Cardiac muscle cell (in vitro differentiated cells and primary cell): ENCODE measurements at places on chromosomes 1 and 21.
A peak's percentile ranks its signal among the peaks of the same experiment; 100 is the strongest.

DNA sequence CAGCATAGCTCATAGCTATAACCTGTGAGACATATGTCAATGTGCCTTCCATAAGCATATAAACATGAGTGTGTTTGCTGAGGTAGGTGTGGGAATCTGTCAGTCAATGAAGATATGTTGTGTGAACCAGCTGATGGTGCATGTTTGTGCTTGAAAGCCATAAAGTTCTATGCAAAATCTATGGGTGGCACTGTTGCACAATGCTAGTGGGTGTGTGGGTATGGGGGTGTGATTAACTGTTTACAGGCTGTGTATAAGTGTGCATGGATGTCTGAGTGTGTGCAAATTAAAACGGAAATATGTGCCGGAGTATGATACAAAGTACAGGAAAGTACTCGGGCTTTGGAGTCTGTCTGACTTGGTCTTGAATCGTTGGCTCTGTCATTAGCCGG lies 1.0 kb upstream of the ATP2B4 start:
- peaks cover 29% of the 10 kb centered on the region for H3K4me1 ChIP-seq
- no peaks in the 10 kb centered on the region for H3K36me3 ChIP-seq
- H3K27ac ChIP-seq = no peak overlapping the region
- peak; percentile 65 for DNase-seq
- H3K27me3 ChIP-seq = no peaks in the 10 kb centered on the region

- H3K4me3 ChIP-seq = no peak overlapping the region
- H3K4me1 ChIP-seq = peaks cover 3% of the 10 kb centered on the region
- H3K27me3 ChIP-seq = no peaks in the 10 kb centered on the region
Measured at GRCh38 chr1:233394860-233395717, 67.6 kb downstream of the MAP3K21 start.

- no peaks in the 10 kb centered on the region for H3K27me3 ChIP-seq
- H3K4me3 ChIP-seq = no peak overlapping the region
- no peak for DNase-seq
- H3K27ac ChIP-seq = no peak overlapping the region
Measured at GRCh38 chr1:157315544-157315943, 177.3 kb upstream of the ETV3 start.

GRCh38 chr21:41059871-41060270 lies 108.1 kb upstream of the BACE2 start:
- no peak for DNase-seq
- H3K36me3 ChIP-seq = no peaks in the 10 kb centered on the region
- H3K4me1 ChIP-seq = no peaks in the 10 kb centered on the region
- H3K4me3 ChIP-seq = no peak overlapping the region
- H3K27ac ChIP-seq = no peak overlapping the region
- no peaks in the 10 kb centered on the region for H3K27me3 ChIP-seq

DNA sequence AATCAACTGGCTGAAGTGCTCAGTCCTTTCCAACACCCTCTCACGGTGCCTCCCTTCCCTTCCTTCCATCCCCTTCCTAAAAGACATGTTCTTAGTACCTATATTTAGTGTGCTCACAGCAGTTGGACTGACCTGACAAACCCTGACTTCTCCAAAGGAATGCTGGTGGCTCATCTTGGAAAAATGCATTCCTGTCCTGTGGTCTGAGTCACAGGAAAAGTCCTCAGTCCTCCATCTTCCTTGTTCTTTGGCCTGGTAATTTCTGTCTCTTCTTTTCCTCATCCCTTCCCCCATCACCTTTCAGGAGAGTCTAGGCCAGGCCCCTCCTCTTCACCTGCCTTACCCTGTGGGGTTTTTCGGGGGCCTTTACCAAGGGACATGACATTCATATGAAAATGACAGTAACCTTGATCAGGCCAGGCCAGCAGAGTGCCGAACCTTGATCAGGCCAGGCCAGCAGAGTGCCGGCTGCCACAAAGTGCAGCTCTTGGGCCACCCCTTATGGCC lies 7.2 kb downstream of the ATP1B1 start:
- peak; percentile 84 for DNase-seq
- H3K4me3 ChIP-seq = peak overlapping the region; percentile 4
- H3K36me3 ChIP-seq = peaks cover 78% of the 10 kb centered on the region
- peak overlapping the region; percentile 63 for H3K27ac ChIP-seq
- no peaks in the 10 kb centered on the region for H3K27me3 ChIP-seq
- peaks cover 70% of the 10 kb centered on the region for H3K4me1 ChIP-seq

- no peaks in the 10 kb centered on the region for H3K36me3 ChIP-seq
- H3K27ac ChIP-seq = no peak overlapping the region
- DNase-seq = peak; percentile 82
- H3K4me3 ChIP-seq = no peak overlapping the region
- no peaks in the 10 kb centered on the region for H3K27me3 ChIP-seq
- H3K4me1 ChIP-seq = no peaks in the 10 kb centered on the region
Measured at GRCh38 chr1:174682419-174683008, 234.8 kb downstream of the GPR52 start.

DNA sequence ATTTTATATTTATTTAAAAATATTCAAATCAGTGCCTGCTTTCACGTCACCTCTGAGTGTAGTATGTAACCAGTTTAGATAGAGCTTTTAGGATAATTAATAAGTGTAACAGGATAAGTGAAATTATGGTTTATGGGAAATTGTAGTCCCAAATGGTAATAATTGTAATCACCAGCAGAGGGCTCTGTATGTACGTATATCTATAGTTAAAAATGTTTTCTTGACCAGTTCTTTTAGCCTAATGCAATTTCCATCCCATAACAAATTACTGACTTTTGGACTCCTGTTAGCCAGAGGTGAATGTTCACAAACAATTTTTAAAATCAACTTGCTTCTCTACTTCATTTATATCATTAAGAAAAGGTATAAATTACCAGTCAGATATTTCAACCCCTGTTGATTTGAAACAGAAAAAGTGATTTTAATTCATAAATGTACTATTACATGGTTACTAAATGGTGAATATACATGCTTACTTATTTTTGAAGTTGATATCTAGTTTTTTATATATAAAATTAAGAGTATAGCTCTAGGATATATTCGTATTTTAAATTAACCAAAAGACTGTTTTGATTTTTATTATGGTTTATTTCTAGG lies 25.3 kb downstream of the SLC30A7 start:
- H3K4me1 ChIP-seq = no peaks in the 10 kb centered on the region
- H3K4me3 ChIP-seq = no peak overlapping the region
- H3K27ac ChIP-seq = no peak overlapping the region
- H3K27me3 ChIP-seq = no peaks in the 10 kb centered on the region

DNA sequence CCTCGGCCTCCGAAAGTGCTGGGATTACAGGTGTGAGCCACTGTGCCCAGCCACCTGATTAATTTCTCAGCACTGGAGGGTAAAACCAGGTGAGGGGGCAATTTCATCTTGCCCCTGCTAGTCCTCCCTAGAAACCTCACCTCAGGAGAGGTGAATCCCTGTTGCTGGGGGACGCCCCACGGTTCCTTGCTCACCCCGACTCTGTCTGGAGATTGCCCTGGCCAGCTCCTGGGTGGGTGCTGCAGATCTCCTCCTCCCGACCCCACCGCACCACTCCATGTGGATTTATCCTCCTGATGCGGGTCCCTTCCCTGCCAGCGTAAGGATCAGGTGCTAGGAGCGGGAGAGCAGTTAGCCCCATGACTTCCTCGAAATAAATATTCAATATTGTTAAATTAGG lies 34.9 kb downstream of the PDPN start:
- H3K4me3 ChIP-seq = no peak overlapping the region
- no peaks in the 10 kb centered on the region for H3K4me1 ChIP-seq
- no peaks in the 10 kb centered on the region for H3K27me3 ChIP-seq
- H3K36me3 ChIP-seq = no peaks in the 10 kb centered on the region
- no peak overlapping the region for H3K27ac ChIP-seq

DNA sequence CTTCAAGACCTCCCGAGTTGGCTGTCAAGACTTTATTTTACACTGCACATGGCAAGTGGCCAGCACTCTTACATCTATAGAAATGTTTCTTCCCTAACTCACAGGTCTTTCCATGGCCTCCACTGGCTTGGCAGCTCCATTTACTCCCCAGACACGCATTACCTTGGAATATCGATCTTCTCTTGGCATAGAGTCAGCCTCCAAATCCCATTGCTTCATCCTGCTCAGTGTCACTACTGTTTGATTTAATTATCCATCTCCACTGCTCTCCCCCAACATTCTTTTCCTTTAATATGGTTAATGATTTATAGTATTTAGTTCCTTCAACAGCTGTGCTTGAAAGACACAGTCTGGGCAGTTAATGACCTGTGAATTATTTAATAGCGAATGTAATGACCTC lies 241.2 kb upstream of the MAP1LC3C start:
- no peaks in the 10 kb centered on the region for H3K27me3 ChIP-seq
- H3K4me1 ChIP-seq = no peaks in the 10 kb centered on the region
- H3K27ac ChIP-seq = no peak overlapping the region
- H3K4me3 ChIP-seq = no peak overlapping the region
- no peak for DNase-seq

GRCh38 chr1:107000902-107001301 lies 55.6 kb upstream of the PRMT6 start:
- H3K27me3 ChIP-seq = no peaks in the 10 kb centered on the region
- H3K36me3 ChIP-seq = no peaks in the 10 kb centered on the region

DNA sequence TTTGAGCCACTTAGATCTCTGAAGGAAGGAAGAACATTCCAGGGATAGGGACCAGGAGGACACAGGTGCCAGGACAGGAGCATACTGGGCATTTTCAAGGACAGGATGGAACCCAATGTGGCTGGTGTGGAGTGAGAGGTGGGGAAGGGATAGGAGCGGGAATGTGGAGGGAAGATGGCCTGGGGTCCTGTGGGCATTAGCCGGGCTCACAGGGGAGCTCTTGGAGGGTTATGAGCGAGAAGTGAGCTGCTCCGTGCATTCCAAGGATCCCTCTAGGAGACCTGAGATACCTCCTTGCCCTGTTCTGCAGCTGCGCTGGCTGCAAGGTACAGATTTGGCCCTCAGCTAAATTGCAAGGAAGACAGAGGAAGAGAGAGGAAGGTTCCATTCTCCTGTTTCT lies 87.5 kb downstream of the IER5 start:
- H3K4me3 ChIP-seq = no peak overlapping the region
- no peak overlapping the region for H3K27ac ChIP-seq
- H3K4me1 ChIP-seq = peaks cover 13% of the 10 kb centered on the region
- no peaks in the 10 kb centered on the region for H3K36me3 ChIP-seq

GRCh38 chr1:177142791-177143271 lies 21.7 kb downstream of the ASTN1 start:
- DNase-seq = no peak
- no peak overlapping the region for H3K4me3 ChIP-seq
- H3K27me3 ChIP-seq = no peaks in the 10 kb centered on the region
- H3K4me1 ChIP-seq = peaks cover 36% of the 10 kb centered on the region
- H3K27ac ChIP-seq = no peak overlapping the region
- H3K36me3 ChIP-seq = no peaks in the 10 kb centered on the region

- no peak overlapping the region for H3K27ac ChIP-seq
- no peaks in the 10 kb centered on the region for H3K27me3 ChIP-seq
- DNase-seq = no peak
Measured at GRCh38 chr1:7422966-7423365, 348.1 kb upstream of the VAMP3 start.

- peak overlapping the region; percentile 56 for H3K27ac ChIP-seq
- peaks cover 6% of the 10 kb centered on the region for H3K36me3 ChIP-seq
- peak; percentile 80 for DNase-seq
- no peaks in the 10 kb centered on the region for H3K27me3 ChIP-seq
Measured at GRCh38 chr1:208101661-208102431, 142.3 kb downstream of the PLXNA2 start.

GRCh38 chr1:17553975-17554700 lies 14.6 kb downstream of the ARHGEF10L start:
- no peak overlapping the region for H3K27ac ChIP-seq
- H3K27me3 ChIP-seq = no peaks in the 10 kb centered on the region
- DNase-seq = peak; percentile 62
- no peaks in the 10 kb centered on the region for H3K4me1 ChIP-seq
- H3K36me3 ChIP-seq = no peaks in the 10 kb centered on the region
- no peak overlapping the region for H3K4me3 ChIP-seq

GRCh38 chr1:66353257-66353656 lies 180.7 kb upstream of the SGIP1 start:
- H3K27me3 ChIP-seq = no peaks in the 10 kb centered on the region
- no peaks in the 10 kb centered on the region for H3K36me3 ChIP-seq
- no peak for DNase-seq
- H3K27ac ChIP-seq = no peak overlapping the region
- peaks cover 18% of the 10 kb centered on the region for H3K4me1 ChIP-seq

GRCh38 chr1:25051504-25051903 lies 121.4 kb upstream of the RUNX3 start:
- H3K27me3 ChIP-seq = no peaks in the 10 kb centered on the region
- H3K4me1 ChIP-seq = no peaks in the 10 kb centered on the region
- no peak for DNase-seq
- H3K27ac ChIP-seq = no peak overlapping the region
- H3K36me3 ChIP-seq = no peaks in the 10 kb centered on the region
- no peak overlapping the region for H3K4me3 ChIP-seq

DNA sequence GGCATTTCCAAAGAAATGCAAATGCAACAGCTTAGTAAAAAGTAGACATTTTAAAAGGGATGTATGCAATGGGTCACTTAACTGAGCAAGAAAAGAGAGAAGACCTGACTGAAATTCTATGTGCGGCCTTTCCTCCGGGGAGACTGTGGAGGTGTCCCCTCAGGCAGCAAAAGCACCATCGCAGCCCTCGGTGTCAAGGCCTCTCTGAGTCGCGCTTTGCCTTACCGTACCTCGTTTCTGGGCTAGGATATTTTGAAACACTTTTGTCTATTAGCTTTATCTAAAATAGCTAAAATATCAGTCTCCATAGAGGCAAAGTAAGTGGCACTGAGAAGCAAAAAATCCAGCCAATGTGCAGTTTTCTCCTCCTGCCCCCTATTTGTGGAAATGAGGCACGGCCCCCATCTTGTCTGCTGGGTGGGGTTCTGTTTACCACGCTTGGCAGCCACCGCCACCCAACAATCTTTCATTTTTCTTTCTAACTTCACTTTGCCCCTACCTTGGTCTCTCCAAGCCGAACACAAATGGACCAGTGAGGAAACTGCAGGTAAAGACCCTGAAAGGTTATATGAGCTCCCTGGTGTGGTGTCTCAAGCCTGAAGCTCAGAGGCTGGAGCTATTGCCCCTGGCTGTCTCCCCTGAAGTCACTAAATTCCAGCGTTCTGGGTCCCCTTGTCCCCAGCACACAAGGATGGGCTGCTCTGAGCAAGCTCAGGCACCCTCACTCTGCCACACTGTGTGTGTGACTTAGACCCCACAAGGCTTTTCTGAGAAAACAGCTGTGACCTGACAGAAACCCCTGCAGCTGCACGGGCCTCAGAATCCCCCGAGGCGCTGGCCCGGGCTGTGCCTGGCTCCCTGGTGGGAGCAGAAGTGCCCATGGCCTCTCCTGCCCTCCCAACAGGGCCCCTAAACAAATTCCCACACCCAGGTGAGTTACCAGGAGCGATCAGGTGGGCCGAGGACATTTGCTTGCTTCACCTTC lies 1.6 kb downstream of the CD247 start:
- H3K27ac ChIP-seq = no peak overlapping the region
- H3K4me1 ChIP-seq = no peaks in the 10 kb centered on the region
- H3K27me3 ChIP-seq = no peaks in the 10 kb centered on the region
- no peak for DNase-seq
- no peaks in the 10 kb centered on the region for H3K36me3 ChIP-seq
- H3K4me3 ChIP-seq = no peak overlapping the region
